ENCODE measurements at places on chromosomes 6 and 20.

DNA sequence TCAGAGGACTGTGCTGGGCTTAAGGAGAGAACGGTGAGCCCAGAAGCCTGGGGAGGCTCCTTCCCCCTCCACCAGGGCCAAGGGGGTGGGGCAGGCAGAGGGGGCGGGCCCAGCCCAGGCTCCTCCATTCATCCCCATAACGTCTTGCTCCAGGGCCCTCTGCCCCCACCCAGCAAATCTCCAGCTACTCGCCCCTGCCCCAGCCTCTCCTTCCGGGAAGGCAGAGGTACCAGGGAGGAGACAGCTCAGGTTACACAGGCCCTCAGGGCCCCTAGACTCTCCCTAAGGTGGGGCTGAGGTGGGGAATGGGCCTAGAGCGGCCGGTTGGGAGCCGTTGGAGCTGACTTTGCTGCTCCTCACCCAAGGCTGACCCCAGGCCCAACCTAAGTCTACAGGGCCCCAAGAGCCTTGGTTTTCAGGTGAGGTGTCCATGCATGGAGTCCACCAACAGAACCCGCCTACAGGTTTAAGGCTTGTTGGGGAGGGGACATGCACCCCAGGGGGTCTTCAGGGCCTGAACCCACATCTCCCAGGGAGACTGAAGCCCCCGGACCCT lies 1.2 kb downstream of the LAMA5 start:
- DNase-seq: no peak

- no peak for DNase-seq
Observed at GRCh38 chr6:119957195-119957594, 607.6 kb upstream of the MAN1A1 start.

- DNase-seq: no peak
Observed at GRCh38 chr6:24924580-24925356, 11.0 kb downstream of the RIPOR2 start.

GRCh38 chr6:88871498-88871897 lies 91.9 kb downstream of the RNGTT start:
- DNase-seq: no peak

DNA sequence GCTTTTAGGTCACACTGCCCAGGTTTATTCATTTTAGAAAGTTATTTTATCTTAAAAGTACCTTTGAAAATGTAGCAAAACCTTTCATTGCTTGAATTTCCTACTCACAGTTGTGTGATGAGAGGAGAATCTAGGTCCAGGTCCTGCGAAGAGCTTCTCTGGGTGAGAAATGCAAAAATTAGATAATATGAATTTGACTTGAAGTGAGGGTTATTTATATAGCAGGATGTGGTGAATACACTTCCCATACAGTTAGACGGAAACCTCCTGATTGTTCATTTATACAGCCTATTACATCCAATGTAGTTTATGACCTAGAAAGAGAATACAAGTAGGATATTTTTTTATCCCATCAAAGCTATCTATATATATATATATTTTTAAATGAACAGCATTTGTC lies 30.5 kb downstream of the CDKAL1 start:
- DNase-seq: peak; percentile 32

- DNase-seq: no peak
Observed at GRCh38 chr6:92577077-92577719, 842.2 kb downstream of the EPHA7 start.

- no peak for DNase-seq
Observed at GRCh38 chr6:29617782-29618554, 15.0 kb downstream of the GABBR1 start.
